Inflammatory macrophage treated with lipopolysaccharide for 1 hour (primary cell): ENCODE measurements at places on chromosomes 2 and 18.

DNA sequence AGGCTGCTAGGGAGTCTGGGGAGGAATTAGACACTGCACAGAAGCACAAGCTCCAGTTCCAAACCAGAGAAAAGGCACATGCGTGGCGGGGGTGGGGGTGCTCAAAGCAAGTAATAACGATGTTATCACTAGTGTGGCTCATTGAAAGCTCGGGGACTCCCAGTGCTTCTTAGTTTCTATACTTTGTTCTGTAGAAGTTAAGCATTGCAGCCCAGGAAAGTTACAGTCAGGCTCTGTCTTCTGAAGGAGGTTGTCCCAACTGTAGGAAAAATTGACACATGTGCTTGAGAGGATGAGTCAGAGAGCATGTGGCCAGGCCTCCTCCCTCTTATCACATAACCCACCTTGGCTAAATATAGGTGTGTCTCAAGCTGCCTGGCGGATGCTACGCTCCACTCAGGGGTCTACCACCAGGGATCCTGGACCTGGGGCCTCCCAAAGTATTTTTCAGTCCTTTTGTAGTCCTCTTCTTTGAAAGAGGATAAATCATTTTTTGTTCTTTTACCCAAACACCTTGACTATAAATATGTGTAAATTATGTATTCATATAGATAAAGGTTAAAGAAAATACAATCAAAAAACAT is 3.8 kb downstream of the GALNT5 start:
- DNase-seq = peak; percentile 1

- no peak for DNase-seq
Observed at GRCh38 chr18:8793445-8794155, 88.2 kb downstream of the MTCL1 start.

DNA sequence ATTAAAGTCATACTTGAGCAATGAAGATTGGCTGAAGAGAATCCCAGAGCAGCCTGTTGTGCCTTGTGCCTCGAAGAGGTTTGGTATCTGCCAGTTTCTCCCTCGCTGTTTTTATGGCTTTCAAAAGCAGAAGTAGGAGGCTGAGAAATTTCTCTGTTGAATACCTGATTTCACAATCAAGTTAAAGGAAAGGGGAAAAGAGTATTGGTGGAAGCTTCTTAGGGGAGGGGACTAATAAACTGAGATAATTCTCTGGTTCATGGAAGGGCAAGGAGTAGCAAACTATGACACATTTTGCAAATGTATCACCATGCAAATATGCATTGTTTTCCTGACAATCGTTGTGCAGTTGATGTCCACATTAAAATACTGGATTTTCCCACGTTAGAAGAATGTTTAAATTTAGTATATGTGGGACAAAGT is at the start of gene IL1B:
TSS of gene IL1B (minus strand) at position 85 of the 423 bp plus-strand sequence. CDS start 550 bp downstream, outside the sequence.
- peak; percentile 99 for DNase-seq

GRCh38 chr2:209671020-209671680 is 100.5 kb upstream of the UNC80 start:
- no peak for DNase-seq

GRCh38 chr18:13471198-13471845 is 252.8 kb downstream of the LDLRAD4 start:
- no peak for DNase-seq
